ENCODE measurements at places on chromosomes 3 and 15. TPM values are rescaled to one million over a fixed set of nuclear protein-coding genes. Genes with fewer than 3 reads are reported as not detected.
A peak's percentile ranks its signal among the peaks of the same experiment; 100 is the strongest.

DNA sequence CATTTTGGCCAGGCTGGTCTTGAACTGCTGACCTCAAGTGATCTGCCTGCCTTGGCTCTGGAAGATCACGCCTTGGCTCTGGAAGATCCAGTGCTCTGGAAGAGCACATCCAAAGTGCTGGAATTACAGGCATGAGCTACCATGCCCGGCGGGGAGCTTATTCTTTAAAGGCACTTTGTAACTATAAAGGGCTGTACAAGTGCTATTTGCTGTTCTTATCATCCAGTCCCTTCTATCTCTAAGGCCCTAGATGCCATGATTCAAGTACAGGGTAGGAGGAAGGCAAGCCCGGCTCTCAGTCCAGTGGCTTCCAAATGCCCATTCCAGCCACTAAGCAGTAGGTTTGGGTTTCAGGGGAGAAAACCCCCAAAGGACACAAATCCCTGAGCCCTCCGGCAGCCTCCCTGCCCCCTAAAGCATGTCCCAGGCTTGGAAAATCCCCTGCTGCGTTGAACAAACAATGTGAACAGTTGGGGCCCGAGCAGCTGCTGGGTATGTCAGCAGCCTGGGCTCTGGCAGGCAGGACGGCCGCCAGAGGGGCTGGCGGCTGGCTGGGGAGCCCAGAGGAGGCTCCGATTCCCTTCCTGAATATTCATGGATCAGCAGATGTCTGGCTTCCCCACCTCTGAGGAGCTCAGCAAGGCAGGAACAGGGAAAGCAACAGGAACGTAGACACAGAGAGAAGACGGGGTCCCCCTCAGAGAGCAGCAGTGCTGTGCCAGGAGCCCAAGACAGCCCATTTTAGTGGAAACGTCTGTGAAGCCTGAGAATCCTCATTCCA is 7.7 kb downstream of the IGDCC4 start:
- no peak overlapping the region for H3K27ac ChIP-seq
- H3K36me3 ChIP-seq: no peaks in the 10 kb centered on the region
- H3K27me3 ChIP-seq: peaks cover 34% of the 10 kb centered on the region
- H3K4me3 ChIP-seq: no peak overlapping the region
- H3K4me1 ChIP-seq: no peaks in the 10 kb centered on the region

- DNase-seq: no peak
- no peak overlapping the region for H3K27ac ChIP-seq
- H3K36me3 ChIP-seq: no peaks in the 10 kb centered on the region
These were observed 460.8 kb downstream of the ROBO2 start for GRCh38 chr3:77500721-77501120.

DNA sequence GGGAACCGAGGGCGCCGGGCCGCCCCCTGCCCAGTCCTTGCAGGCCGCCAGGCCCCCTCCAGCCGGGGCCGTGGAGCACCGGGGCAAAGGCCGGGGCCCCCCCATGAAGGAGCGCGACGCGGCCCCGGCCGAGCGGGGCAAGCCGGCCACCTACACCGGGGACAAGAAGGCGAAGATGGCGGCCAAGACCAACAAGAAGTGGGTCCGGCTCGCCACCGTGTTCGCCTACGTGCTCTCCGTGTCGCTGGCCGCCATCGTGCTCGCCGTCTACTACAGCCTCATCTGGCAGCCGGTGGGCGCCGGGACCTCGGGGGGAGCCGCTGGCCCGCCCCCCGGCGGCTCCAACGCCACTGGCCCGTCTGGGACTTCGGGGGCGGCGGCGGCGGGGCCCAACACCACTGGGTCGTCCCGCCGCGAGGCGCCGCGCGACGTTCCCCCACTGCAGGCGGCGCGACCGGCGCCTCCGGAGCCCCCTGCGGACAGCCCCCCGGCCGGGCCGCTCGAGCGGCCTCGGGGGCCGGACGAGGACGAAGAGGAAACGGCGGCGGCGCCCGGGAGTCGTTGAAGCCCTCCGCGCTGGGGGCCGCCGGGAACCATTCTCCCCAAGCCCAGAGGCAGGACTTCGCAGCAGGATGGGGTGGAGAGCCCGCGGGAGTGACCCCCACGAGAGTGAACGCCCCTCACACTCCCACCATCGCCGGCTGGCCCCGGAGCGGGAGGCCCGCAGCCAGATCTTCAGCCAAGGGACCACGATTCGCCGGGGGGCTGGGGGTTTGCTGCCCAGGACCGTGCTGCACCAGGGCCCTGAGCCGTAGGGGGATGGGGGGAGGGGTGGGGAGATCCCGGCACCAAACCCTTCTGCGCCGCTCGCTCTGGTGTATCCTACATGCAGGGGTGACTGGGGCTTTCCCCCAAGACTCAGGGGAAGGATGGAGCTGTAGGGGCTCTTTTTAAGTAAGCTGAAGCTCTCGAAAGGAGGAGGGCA is 753 bp downstream of the INAFM2 start:
- peaks cover 5% of the 10 kb centered on the region for H3K36me3 ChIP-seq
- peak overlapping the region; percentile 65 for H3K27ac ChIP-seq
- peaks cover 12% of the 10 kb centered on the region for H3K27me3 ChIP-seq

GRCh38 chr3:72887705-72888545 is at the start of gene GXYLT2:
Gene GXYLT2, plus strand, starts transcription at chr3:72888046. Its CDS starts 188 bp downstream, at chr3:72888234.
- peak; percentile 20 for DNase-seq
- peaks cover 9% of the 10 kb centered on the region for H3K4me1 ChIP-seq
- peaks cover 80% of the 10 kb centered on the region for H3K27me3 ChIP-seq
- H3K4me3 ChIP-seq: peak within 1 kb of the TSS; percentile 69
- no peak within 1 kb of the TSS for H3K27ac ChIP-seq

DNA sequence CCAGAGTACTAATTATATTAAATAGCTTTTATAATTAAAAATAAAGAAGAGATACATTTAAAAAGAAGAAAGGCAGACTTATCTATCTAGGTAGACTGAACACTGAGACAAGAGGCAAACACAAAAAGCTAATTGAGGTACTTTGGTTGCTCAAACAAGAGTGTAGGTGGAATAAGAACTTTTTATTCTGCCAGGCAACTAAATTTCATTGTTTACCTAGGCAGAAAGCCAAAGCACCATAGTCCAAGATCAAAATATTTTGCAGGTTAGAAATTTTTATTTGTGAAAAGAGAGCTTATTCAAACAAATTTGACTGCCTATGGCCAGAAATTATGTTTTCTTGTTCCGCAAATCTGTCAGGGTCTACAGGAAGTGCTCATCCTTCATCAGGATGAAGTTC is 499.6 kb upstream of the GBE1 start:
- DNase-seq: no peak
- H3K27me3 ChIP-seq: no peaks in the 10 kb centered on the region
- H3K27ac ChIP-seq: no peak overlapping the region
- no peaks in the 10 kb centered on the region for H3K36me3 ChIP-seq

DNA sequence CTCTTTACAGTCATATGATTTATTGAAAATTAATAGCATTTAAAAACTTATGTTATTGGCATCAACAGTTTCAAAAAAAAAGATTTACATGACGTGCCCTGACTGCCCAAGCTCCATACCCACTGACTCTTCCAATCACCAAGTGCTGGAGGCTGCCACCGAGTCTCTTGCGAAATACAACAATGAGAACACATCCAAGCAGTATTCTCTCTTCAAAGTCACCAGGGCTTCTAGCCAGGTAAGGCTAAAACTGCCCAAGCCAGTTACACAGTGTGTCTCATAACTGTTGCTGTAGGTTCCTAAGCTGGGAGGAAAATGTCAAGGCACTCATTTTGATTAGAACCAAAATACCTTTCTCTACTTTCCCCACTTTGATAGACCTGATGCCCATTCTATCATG is 4.5 kb downstream of the FETUB start:
- H3K4me1 ChIP-seq: no peaks in the 10 kb centered on the region
- H3K27ac ChIP-seq: no peak overlapping the region
- DNase-seq: no peak

- H3K4me3 ChIP-seq: peak overlapping the region; percentile 93
- H3K27me3 ChIP-seq: no peaks in the 10 kb centered on the region
- peaks cover 10% of the 10 kb centered on the region for H3K36me3 ChIP-seq
- peak overlapping the region; percentile 92 for H3K27ac ChIP-seq
- peak; percentile 24 for DNase-seq
These were observed 1.3 kb downstream of the SLC27A2 start for GRCh38 chr15:50183112-50183794.

DNA sequence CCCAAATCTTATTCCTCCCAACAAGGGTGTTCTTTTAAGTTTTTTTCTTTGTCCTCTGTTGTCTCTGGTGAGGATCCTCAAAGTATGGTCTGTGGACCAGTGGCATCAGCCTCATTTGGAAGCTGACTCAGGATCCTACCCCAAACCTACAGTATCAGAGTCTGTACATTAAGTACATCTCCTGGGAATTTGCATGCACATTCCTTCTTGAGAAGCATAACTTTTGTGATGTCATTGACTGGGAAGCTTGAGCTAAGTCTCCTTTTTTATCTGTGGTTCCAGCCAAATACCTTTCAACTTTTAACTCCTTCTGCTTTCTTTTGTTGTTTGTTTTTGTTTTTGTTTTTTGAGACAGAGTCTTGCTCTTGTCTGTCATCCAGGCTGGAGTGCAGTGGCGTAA is 40.5 kb downstream of the ARMC8 start:
- no peak for DNase-seq
- no peaks in the 10 kb centered on the region for H3K27me3 ChIP-seq
- peaks cover 64% of the 10 kb centered on the region for H3K36me3 ChIP-seq
- peaks cover 10% of the 10 kb centered on the region for H3K4me1 ChIP-seq
- H3K27ac ChIP-seq: no peak overlapping the region

GRCh38 chr15:95577927-95578326 is 752.6 kb upstream of the NR2F2 start:
- H3K36me3 ChIP-seq: no peaks in the 10 kb centered on the region
- DNase-seq: no peak
- no peak overlapping the region for H3K27ac ChIP-seq
- H3K27me3 ChIP-seq: peaks cover 11% of the 10 kb centered on the region
- H3K4me3 ChIP-seq: no peak overlapping the region

DNA sequence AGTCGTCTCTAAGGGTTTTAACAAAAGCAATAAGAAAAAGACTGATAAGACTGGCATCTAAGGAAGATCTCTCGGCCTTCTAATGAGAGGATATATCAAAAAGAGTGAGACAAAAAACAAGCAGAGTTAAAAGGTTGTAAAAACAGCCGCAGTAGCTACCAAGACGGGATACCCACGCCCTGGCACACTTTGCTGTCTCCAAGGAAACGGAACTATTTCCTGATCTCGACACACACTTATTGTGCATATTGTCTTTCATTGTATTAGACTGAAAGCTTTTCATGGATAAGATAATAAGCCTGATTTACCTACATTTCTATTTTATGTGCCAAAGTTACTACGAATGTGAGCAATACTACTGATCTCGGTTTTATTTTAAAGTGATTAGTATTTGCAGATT is 161.5 kb upstream of the MCTP2 start:
- no peak overlapping the region for H3K4me3 ChIP-seq
- no peak for DNase-seq
- no peaks in the 10 kb centered on the region for H3K4me1 ChIP-seq

DNA sequence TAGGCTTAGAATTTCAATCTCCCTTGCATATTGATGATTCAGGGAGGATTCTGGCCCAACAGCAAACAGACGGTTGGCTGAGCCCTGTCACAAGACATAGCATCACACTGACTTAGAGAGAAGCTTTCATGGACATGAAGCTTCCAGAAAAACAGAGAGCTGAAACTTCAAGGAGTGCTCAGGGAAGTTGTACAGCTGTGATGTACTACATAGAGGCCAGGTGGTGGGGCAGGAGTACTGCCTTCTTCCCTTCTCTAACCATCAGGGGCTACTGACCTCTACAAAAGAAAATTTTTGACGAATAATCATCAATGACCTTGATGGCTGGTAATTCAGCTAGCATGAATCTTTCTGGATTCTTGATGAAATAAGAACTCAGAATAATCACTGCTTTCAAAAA is 378.5 kb downstream of the ERC2 start:
- no peak for DNase-seq
- no peaks in the 10 kb centered on the region for H3K4me1 ChIP-seq
- H3K27me3 ChIP-seq: peaks cover 2% of the 10 kb centered on the region
- no peak overlapping the region for H3K27ac ChIP-seq

DNA sequence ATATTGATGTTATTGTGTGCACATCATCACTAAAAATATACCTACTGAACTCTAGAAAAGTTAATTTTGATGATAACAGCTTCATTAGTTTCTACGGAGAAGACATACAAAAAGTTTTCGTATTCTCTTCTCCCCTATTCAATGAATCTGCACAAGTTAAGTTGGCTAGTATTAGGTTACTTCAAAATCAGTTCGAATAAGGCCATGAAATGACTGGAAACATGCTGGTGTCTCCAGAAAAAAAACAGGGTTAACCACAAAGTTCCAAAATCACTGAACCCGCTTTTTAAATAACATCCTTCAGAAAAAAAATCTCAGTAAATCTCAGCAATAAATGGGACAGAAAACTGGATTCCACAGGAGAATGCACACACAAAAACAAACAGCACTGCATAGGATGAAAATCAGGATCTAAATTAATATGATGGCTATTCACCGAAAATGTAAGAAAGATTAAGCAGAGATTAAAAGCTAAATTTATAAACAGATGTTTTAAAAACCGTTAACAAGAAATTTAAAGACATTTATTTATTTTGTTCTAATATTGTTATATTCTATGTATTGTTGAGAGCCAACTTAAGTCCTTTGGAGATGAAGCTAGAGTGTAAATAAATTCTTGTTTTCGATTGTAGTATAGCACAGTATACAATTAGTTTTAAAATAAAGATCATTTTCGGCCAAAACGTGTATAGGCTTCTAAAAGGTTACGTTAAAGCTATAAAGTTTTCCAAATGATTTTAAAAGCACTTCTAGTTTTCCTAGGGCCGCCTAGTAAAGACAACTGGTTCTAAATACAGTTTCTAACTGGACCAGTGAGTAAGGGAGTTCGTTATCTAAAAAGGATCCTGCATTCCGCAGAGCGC is 1.0 kb downstream of the IGSF11 start:
- DNase-seq: no peak
- no peak overlapping the region for H3K27ac ChIP-seq
- H3K27me3 ChIP-seq: peaks cover 58% of the 10 kb centered on the region
- peaks cover 13% of the 10 kb centered on the region for H3K4me1 ChIP-seq
- peak overlapping the region; percentile 83 for H3K4me3 ChIP-seq
- H3K36me3 ChIP-seq: no peaks in the 10 kb centered on the region

DNA sequence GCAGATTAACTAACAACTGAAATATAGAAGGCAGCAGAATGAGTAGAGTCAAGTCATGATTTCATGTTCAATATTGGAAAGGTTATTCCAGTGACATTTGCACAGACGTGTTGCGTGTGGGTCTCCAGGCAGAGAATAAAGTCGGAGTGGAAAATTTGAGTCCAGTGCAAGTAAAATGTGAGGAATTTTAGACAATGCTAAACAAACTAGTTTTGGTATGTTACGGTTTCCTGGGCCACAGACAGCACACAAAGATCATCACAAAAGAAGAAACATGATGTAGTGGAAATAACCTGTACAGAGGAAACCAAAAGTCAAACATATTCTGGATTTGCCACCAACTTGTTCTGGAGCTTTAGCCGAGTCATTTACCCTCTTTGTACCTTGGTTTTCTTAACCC is 367 bp downstream of the OR4F6 start:
- H3K4me3 ChIP-seq: no peak overlapping the region
- no peak for DNase-seq
- no peak overlapping the region for H3K27ac ChIP-seq
- H3K36me3 ChIP-seq: no peaks in the 10 kb centered on the region

RAB6B gene
- not detected for total RNA-seq

NTRK3 gene
- not detected for total RNA-seq

USP4 gene
- total RNA-seq: 87.1 TPM
